Panc1 (cell line): ENCODE measurements at places on chromosomes 3 and 15. TPM values are rescaled to one million over a fixed set of nuclear protein-coding genes. Genes with fewer than 3 reads are reported as not detected.

IGSF11 gene
- 0.33 TPM for total RNA-seq

- H3K4me1 ChIP-seq: peaks cover 17% of the 10 kb centered on the region
- peak overlapping the region; percentile 96 for H3K27ac ChIP-seq
- DNase-seq: no peak
- H3K27me3 ChIP-seq: no peaks in the 10 kb centered on the region
- no peaks in the 10 kb centered on the region; the same call in 1 of the 2 replicates for H3K36me3 ChIP-seq
Observed at GRCh38 chr15:90956274-90957030, 1.8 kb downstream of the RCCD1 start.

- H3K36me3 ChIP-seq: no peaks in the 10 kb centered on the region
- DNase-seq: no peak
- H3K27ac ChIP-seq: no peak overlapping the region
Observed at GRCh38 chr3:5140839-5141238, 18.7 kb downstream of the ARL8B start.

AHSG gene
- total RNA-seq: 0.85 TPM

GRCh38 chr15:70504299-70504951, 258.9 kb downstream of the UACA start:
- H3K4me3 ChIP-seq: no peak overlapping the region
- peak overlapping the region; percentile 92 for H3K27ac ChIP-seq
- no peak for DNase-seq
- H3K27me3 ChIP-seq: no peaks in the 10 kb centered on the region
- no peaks in the 10 kb centered on the region for H3K36me3 ChIP-seq
- peaks cover 87% of the 10 kb centered on the region for H3K4me1 ChIP-seq

DNA sequence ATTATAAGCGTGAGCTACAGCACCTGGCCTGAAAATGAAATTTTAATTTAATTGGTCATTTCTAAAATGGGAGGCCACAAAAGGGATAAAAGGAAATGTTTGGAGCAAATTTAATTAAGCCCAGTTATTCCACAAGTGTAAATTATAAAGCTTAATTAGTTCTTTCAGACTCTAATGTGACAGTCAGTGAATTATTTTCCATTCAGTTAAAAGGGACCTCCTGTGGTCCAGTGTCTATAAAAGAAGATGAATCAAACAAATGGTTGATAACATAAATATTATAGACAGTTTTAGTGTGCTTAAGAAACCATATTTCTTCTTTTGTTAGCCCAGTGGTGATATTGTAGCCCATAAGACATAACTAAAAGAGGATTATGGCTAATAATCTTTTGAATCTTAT, 66.4 kb downstream of the CNOT10 start:
- no peak overlapping the region for H3K27ac ChIP-seq
- H3K27me3 ChIP-seq: no peaks in the 10 kb centered on the region
- H3K4me3 ChIP-seq: no peak overlapping the region
- DNase-seq: no peak

GRCh38 chr15:79185199-79185598, 94.6 kb upstream of the RASGRF1 start:
- no peaks in the 10 kb centered on the region for H3K36me3 ChIP-seq
- H3K27me3 ChIP-seq: no peaks in the 10 kb centered on the region
- H3K27ac ChIP-seq: no peak overlapping the region
- H3K4me3 ChIP-seq: no peak overlapping the region
- peaks cover 5% of the 10 kb centered on the region; the same call in 1 of the 2 replicates for H3K4me1 ChIP-seq

- no peak for DNase-seq
- no peak overlapping the region for H3K4me3 ChIP-seq
- H3K36me3 ChIP-seq: no peaks in the 10 kb centered on the region
- no peaks in the 10 kb centered on the region for H3K27me3 ChIP-seq
- H3K4me1 ChIP-seq: no peaks in the 10 kb centered on the region
Observed at GRCh38 chr3:58667229-58667628, 655 bp upstream of the FAM3D start.

IQCF5 gene
- total RNA-seq: not detected

DNA sequence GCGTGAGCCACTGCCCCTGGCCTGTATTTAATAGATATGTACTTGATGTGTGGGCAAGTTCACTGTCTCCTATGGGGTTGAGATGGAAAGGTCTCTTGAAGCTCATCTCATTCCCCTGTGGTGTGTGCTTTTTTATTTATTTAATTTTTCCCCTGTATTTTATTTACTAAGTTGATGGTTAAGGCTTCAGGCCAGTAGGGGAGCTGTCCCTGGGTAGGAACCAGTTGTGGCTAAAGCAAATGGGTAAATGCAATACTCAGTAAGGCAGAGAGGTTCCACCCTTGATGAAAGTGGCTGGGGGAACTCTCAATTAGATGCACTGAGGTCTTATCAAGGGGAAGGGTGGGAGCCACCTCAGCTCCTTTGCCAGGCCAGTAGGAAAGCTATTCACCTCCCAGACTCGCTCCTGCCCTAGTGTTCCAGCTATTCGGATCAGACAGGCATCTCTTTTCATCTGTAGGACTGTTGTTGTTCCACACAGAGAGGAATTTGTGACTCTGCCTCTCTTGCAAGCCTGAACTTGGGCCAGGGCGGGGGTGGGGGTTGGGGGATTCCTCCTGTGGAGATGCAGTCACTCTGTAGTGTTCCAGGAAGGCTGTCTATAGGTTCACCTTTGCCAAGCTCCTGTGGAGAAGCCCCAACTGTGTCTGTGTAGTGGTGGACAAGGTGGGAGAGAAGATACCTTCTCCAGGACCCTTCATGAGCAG, 26.1 kb downstream of the PCCB start:
- DNase-seq: no peak
- H3K27me3 ChIP-seq: no peaks in the 10 kb centered on the region
- H3K4me1 ChIP-seq: no peaks in the 10 kb centered on the region
- no peaks in the 10 kb centered on the region for H3K36me3 ChIP-seq
- H3K27ac ChIP-seq: no peak overlapping the region

DNA sequence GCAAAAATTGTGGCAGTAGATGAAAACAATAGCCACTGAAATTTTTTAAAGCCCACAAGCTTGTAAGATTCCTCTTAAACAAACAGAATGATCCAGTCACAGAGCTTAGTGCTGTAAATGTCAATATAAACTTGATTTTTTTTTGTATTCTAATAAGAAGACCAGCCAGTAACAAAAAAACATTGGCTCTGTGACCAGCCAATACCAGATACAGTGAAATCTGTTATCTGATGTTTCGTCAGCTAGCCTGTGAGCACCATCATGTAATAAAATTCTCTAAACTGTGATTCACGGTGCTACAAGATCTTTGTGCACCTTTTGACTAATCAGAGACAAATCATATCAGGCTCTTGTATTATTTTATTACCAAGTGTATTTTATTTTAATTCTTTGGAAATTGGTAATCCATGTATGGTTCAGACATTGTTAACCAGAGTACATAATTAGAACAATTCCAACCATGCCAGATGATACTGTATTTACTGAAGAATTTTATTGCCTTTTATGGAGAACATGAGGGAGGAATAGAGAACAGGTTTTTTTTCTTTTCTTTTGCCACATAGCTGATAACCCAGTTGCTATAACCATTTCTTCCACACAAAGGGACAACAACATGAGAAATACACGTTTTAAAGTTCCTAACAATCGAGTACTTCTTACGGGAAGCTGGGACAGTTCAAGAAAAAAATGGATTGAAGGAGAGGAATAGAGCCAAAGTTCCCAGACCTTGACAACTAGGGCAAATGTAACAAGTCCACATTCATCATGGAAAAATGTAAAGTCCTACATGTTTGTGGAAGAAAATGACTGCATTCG, 71.9 kb downstream of the FILIP1L start:
- DNase-seq: peak; percentile 83
- H3K4me3 ChIP-seq: no peak overlapping the region
- H3K27me3 ChIP-seq: no peaks in the 10 kb centered on the region
- no peaks in the 10 kb centered on the region for H3K36me3 ChIP-seq

- H3K27ac ChIP-seq: no peak overlapping the region
- H3K27me3 ChIP-seq: no peaks in the 10 kb centered on the region
- H3K36me3 ChIP-seq: peaks cover 4% of the 10 kb centered on the region; the same call in 1 of the 2 replicates
- H3K4me1 ChIP-seq: no peaks in the 10 kb centered on the region
- H3K4me3 ChIP-seq: no peak overlapping the region
- DNase-seq: no peak
Observed at GRCh38 chr15:85676342-85677098, 118.2 kb downstream of the KLHL25 start.

RAF1 gene
- total RNA-seq: 68.8 TPM

GRCh38 chr3:115423170-115423569, 200.1 kb upstream of the GAP43 start:
- H3K4me1 ChIP-seq: no peaks in the 10 kb centered on the region
- DNase-seq: no peak
- H3K27me3 ChIP-seq: no peaks in the 10 kb centered on the region
- no peaks in the 10 kb centered on the region for H3K36me3 ChIP-seq
- H3K4me3 ChIP-seq: no peak overlapping the region

PIF1 gene
- total RNA-seq: 38.6 TPM

- H3K27me3 ChIP-seq: no peaks in the 10 kb centered on the region
- H3K27ac ChIP-seq: no peak overlapping the region
- no peaks in the 10 kb centered on the region for H3K4me1 ChIP-seq
- no peak overlapping the region for H3K4me3 ChIP-seq
- H3K36me3 ChIP-seq: no peaks in the 10 kb centered on the region
Observed at GRCh38 chr3:143309705-143310104, 190.1 kb downstream of the CHST2 start.
